ENCODE measurements at places on chromosomes 16 and 17. TPM values are rescaled to one million over a fixed set of nuclear protein-coding genes. Genes with fewer than 3 reads are reported as not detected.
A peak's percentile ranks its signal among the peaks of the same experiment; 100 is the strongest.

DNA sequence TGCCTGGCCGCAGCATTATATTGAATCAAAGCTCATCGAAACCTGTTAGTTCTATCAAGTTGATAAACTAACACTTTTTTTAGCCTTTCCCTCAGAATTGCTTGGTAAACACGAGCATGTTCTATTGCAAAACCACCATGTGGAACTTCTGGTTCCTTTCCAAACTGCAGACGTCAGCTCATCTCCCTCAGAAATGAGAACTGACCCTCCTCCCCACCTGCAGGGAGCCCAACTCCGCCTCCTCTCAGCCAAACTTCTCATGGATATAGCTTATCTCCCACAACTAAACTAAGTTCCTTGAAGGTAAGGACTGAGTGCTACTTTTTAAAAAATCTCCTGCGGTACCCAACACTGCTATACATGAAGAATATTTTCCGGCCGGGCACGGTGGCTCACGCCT lies 6.7 kb downstream of the SHMT1 start:
- no peak for DNase-seq
- no peaks in the 10 kb centered on the region for H3K4me1 ChIP-seq
- H3K4me3 ChIP-seq = no peak overlapping the region
- H3K27ac ChIP-seq = no peak overlapping the region
- peaks cover 55% of the 10 kb centered on the region for H3K36me3 ChIP-seq

DNA sequence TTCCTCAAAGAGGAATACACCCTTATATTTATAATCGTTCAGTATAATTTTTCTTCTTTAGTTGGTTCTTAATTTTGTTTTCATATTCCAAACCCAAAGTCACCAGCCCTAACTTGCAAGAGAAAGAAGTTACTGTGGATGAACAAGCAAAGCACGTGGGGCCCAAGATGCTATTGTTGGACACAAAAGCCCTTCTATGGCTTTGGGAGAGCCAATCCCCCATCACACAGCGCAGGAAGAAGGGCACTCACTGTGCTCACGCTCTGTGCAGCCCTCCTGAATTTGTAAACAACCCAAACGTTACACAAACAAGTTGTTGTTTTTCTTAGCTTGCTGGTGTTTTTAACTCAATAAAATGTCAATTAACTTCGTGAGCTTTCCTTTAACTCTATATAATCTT lies 22.5 kb downstream of the SPPL2C start:
- no peak overlapping the region for H3K27ac ChIP-seq
- DNase-seq = no peak
- H3K4me3 ChIP-seq = no peak overlapping the region
- no peaks in the 10 kb centered on the region for H3K27me3 ChIP-seq
- H3K36me3 ChIP-seq = no peaks in the 10 kb centered on the region
- H3K4me1 ChIP-seq = 0 out of 2 replicates have a peak, but pooled peaks cover 2% of the 10 kb centered on the region

DNA sequence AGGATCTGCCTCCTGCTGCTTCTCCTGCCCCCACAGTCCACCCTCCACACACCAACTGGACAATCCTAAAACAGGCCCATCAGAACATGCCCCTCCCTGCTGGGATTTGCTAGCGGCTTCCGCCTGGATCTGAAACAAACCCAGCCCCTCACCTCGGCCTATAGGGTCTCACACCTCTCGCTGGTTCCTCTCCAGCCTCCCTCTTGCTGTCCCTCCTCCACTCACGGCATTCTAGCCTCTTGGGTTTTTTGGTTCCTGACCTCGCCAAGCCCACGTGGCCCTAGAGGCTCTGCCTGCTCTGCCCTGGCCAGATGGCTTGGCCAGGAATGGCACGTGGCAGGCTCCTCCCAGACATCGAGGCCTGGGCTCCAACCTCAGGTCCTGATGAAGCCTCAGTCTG lies 15.7 kb upstream of the MTSS2 start:
- no peak for DNase-seq

GRCh38 chr16:80350061-80350460 lies 190.7 kb upstream of the DYNLRB2 start:
- no peak overlapping the region for H3K4me3 ChIP-seq
- H3K27me3 ChIP-seq = no peaks in the 10 kb centered on the region
- DNase-seq = no peak
- H3K4me1 ChIP-seq = no peaks in the 10 kb centered on the region
- H3K36me3 ChIP-seq = no peaks in the 10 kb centered on the region

DNA sequence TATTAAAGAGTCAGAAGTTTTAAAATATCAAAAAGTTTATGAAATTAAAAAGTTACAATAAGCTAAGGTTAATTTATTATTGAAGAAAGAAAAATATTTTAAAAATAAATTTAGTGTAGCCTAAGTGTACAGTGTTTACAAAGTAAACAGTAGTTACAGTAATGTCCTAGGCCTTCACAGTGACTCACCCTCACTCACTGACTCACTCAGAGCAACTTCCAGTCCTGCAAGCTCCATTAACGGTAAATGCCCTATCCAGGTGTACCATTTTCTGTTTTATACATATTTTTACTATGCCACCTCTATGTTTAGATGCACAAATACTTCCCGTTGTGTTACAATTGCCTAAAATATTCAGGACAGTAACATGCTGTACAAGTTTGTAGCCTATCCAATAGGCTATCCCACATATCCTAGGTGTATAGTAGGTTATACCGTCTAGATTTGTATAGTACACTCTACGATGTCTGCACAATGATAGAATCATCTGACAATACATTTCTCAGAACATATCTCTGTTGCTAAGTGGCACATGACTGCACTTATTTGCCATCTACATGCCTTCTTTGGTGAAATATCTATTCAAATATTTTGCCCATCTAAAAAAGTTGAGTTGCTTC lies 67.2 kb upstream of the WSB1 start:
- H3K27ac ChIP-seq = no peak overlapping the region
- no peaks in the 10 kb centered on the region for H3K4me1 ChIP-seq
- H3K36me3 ChIP-seq = 0 out of 2 replicates have a peak, but pooled peaks cover 2% of the 10 kb centered on the region

DNA sequence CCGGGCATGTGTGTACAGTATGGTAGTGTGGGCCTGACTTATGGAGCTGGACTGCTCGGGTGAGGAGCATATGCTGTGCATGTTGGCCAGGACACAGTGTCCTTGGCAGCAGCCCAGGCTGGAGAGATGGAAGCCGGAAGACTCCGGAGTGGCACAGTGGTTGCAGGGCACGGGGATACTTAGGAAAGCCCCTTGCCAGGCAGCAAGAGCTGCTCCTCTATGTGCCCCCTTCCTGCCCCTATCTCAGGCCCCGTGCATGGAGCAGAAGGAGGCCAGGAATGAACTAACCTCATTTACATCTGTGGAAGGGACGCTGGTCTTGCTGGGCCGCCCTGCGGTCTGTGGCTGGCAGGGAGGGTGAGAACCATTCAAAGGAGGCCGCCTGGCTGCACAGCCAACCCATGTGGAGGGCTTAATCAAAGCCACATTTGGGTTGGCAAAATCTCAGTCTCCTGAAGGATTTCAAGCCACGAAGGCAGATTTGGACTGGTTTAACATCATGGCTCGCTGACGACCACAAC lies 32.2 kb upstream of the RCVRN start:
- H3K4me3 ChIP-seq = no peak overlapping the region
- peaks cover 9% of the 10 kb centered on the region for H3K36me3 ChIP-seq
- H3K27me3 ChIP-seq = no peaks in the 10 kb centered on the region
- H3K27ac ChIP-seq = no peak overlapping the region
- H3K4me1 ChIP-seq = no peaks in the 10 kb centered on the region

GRCh38 chr16:83863682-83864081 lies 35.2 kb upstream of the MLYCD start:
- H3K27me3 ChIP-seq = no peaks in the 10 kb centered on the region
- H3K36me3 ChIP-seq = no peaks in the 10 kb centered on the region
- no peak overlapping the region for H3K27ac ChIP-seq

DNA sequence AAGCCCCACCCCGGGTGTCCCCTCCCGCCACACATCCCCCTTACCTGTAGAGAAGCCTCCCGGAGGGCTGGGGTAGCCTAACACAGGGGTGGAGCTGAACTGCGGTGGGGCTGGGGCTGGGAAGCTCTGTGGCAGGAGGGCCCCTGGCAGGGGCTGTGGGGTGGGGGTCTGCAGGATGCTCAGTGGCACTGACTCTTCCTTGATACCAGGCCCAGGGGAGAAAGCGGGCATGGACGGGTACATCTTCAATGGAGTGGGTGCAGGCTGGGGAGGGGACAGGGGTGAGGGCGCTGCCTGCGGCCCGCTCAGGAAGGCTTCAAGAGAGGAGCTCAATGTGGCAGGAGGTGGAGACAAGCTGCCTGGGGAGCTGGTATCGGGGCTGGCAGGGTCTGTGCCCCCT lies 16.7 kb downstream of the SREBF1 start:
- no peak for DNase-seq
- H3K36me3 ChIP-seq = peaks cover 25% of the 10 kb centered on the region

DNA sequence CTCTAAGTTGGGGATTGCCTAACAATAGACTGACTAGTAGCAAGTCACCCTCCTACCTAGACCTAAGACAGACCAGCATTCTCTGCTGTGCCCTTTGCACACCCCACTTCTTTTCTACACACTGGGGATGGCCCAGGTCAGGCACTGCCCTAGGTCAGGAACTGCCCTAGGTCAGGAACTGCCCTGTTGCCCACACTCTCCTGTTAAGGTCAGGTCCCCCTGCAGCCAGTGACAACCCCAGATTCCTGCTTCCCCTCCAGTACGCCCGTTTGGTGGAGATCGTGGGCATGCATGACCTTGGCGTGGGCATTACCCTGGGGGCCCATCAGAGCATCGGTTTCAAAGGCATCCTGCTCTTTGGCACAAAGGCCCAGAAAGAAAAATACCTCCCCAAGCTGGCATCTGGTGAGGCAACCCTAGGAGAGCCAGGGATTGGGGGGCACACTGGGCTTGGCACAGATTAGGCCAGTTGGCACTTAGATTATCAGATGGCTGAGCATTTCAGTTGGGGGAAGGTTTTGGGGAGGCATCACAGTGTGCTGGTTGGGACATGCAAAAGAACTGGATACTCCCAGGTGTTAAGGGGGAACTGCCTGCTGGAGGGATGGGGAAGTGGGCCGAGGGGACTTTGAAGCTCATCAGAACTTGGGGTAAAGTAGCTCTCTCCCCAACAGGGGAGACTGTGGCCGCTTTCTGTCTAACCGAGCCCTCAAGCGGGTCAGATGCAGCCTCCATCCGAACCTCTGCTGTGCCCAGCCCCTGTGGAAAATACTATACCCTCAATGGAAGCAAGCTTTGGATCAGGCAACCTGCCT lies 1.7 kb downstream of the ACADVL start:
- DNase-seq = peak; percentile 26
- no peak overlapping the region for H3K27ac ChIP-seq
- H3K36me3 ChIP-seq = peaks cover 56% of the 10 kb centered on the region
- no peaks in the 10 kb centered on the region for H3K27me3 ChIP-seq
- H3K4me3 ChIP-seq = peak overlapping the region; percentile 95

- H3K36me3 ChIP-seq = no peaks in the 10 kb centered on the region
- H3K4me3 ChIP-seq = peak overlapping the region; percentile 96
- peak; percentile 90 for DNase-seq
- no peaks in the 10 kb centered on the region for H3K27me3 ChIP-seq
Measured at GRCh38 chr16:637081-638018, 1.2 kb upstream of the METTL26 start.

GRCh38 chr17:18257268-18257981 lies 1.1 kb downstream of the FLII start:
- no peaks in the 10 kb centered on the region for H3K4me1 ChIP-seq
- H3K4me3 ChIP-seq = peak overlapping the region; percentile 96
- H3K36me3 ChIP-seq = peaks cover 18% of the 10 kb centered on the region
- no peaks in the 10 kb centered on the region for H3K27me3 ChIP-seq

- H3K36me3 ChIP-seq = peaks cover 19% of the 10 kb centered on the region
- no peak overlapping the region for H3K27ac ChIP-seq
- no peaks in the 10 kb centered on the region for H3K27me3 ChIP-seq
- no peak for DNase-seq
- no peak overlapping the region for H3K4me3 ChIP-seq
Measured at GRCh38 chr16:5328546-5328945, 231.0 kb upstream of the EEF2KMT start.

GRCh38 chr16:88569614-88569984 lies 604 bp upstream of the ZC3H18 start:
- H3K4me1 ChIP-seq = peaks cover 5% of the 10 kb centered on the region
- peak overlapping the region; percentile 77 for H3K4me3 ChIP-seq
- H3K36me3 ChIP-seq = peaks cover 5% of the 10 kb centered on the region
- no peak overlapping the region for H3K27ac ChIP-seq

- H3K4me3 ChIP-seq = no peak overlapping the region
- no peaks in the 10 kb centered on the region for H3K27me3 ChIP-seq
- DNase-seq = no peak
Measured at GRCh38 chr16:86095906-86096485, 197.0 kb downstream of the IRF8 start.

GRCh38 chr17:59876107-59876506 lies 16.6 kb downstream of the TUBD1 start:
- H3K4me1 ChIP-seq = no peaks in the 10 kb centered on the region
- no peak for DNase-seq
- no peak overlapping the region for H3K4me3 ChIP-seq
- no peaks in the 10 kb centered on the region for H3K27me3 ChIP-seq

DNA sequence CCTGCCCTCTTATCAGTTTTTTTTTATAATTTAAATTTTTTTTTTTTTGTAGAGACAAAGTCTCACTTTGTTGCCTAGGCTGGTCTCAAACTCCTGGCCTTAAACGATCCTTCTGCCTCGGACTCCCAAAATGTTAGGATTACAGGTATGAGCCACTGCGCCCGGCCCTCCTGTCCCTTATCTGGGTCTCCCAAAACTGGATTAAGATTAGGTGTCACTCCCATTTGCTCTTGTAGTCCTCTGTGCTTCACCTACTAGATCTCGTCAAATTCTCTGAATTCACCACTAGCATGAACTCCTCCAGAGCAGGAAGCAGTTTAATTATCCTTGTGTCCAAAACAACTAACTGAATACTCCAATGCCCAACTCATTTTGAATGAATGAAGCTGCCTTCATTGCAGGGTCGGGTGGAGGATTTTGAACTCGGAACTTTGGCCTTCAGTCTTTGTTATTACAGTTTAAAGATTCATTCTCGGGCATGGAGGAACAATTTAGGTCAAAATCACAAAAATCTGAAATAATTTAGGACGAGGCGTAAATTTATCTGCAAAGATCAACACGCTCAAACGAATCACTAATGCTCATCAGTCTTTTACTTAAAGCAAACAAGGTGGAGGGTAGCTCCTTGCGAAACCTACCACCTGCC lies 802 bp upstream of the ATXN2L start:
- peak overlapping the region; percentile 86 for H3K4me3 ChIP-seq
- H3K36me3 ChIP-seq = peaks cover 40% of the 10 kb centered on the region
- no peak for DNase-seq

- no peak overlapping the region for H3K4me3 ChIP-seq
- H3K27ac ChIP-seq = no peak overlapping the region
- no peaks in the 10 kb centered on the region for H3K4me1 ChIP-seq
- DNase-seq = no peak
Measured at GRCh38 chr16:867421-868385, 67.2 kb upstream of the GNG13 start.

The BRIP1 gene
- 18.3 TPM for total RNA-seq

The CDRT15 gene
- not detected for total RNA-seq

The NPB gene
- 2.1 TPM for total RNA-seq

The SGSM2 gene
- total RNA-seq = 41.5 TPM

The SLFN11 gene
- total RNA-seq = 0.90 TPM

The CCDC200 gene
- total RNA-seq = not detected

The NPW gene
- 7.1 TPM for total RNA-seq

The EZH1 gene
- total RNA-seq = 17.9 TPM

All from H9 (cell line).